ENCODE measurements at places on chromosomes 6 and 20. TPM values are rescaled to one million over a fixed set of nuclear protein-coding genes. Genes with fewer than 3 reads are reported as not detected.

PREX1 gene
- 0.56 TPM for total RNA-seq

POM121L2 gene
- not detected for total RNA-seq

LINC00237 gene
- total RNA-seq = not detected

KCNK16 gene
- total RNA-seq = not detected

CCDC167 gene
- total RNA-seq = 43.1 TPM

FAM83C gene
- total RNA-seq = 3.2 TPM
